ENCODE measurements at places on chromosomes 16 and 17. TPM values are rescaled to one million over a fixed set of nuclear protein-coding genes. Genes with fewer than 3 reads are reported as not detected.

GRCh38 chr16:81595629-81596292 is 151.2 kb downstream of the CMIP start:
- DNase-seq: no peak

GRCh38 chr17:77793146-77793970 is 165.1 kb upstream of the TNRC6C start:
- DNase-seq: no peak

DNA sequence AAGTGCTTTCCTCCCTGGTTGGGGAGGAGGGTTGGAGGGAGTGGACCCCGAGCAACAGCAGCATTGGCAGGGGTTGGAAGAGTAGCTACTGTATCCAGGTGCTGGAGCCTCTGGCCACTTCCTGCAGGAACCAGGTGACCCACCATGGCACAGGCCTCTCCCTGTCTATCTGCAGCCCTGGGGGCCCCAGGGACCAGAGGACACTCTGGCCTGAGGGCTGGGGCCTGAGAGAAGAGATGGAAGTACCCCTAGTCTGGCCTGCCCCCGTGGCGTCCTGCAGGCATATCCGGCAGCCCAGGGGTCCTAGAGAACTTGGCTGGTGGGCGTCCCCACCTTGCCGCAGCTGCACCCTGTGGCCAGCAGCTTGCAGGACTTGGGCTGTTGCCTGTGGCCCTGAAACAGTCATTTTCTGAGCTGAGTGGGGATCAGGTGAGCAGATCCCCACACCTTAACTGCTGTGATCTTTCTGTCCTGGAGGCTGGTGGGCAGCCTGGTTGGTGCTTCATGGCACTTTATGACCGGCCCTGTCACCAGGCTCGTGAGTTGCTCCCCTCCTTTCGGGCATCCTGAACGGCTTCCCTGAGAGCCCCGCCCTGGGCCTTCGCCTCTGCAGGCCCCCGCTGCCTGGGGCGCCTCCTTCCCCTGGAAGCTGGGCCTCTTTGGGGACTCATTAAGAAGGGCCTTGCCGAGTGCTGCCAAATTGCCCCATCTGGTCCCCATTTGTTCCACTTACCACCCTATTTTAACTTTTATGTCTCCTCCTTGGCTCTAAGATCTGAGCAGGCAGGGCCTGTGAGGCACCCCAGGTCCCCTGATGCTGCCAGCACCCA is 298.6 kb downstream of the SEC14L1 start:
- no peak for DNase-seq

- DNase-seq: no peak
Observed at GRCh38 chr16:17101646-17102045, 369.1 kb downstream of the XYLT1 start.

GRCh38 chr16:47036201-47036600 is 62.7 kb upstream of the DNAJA2 start:
- DNase-seq: no peak

DNA sequence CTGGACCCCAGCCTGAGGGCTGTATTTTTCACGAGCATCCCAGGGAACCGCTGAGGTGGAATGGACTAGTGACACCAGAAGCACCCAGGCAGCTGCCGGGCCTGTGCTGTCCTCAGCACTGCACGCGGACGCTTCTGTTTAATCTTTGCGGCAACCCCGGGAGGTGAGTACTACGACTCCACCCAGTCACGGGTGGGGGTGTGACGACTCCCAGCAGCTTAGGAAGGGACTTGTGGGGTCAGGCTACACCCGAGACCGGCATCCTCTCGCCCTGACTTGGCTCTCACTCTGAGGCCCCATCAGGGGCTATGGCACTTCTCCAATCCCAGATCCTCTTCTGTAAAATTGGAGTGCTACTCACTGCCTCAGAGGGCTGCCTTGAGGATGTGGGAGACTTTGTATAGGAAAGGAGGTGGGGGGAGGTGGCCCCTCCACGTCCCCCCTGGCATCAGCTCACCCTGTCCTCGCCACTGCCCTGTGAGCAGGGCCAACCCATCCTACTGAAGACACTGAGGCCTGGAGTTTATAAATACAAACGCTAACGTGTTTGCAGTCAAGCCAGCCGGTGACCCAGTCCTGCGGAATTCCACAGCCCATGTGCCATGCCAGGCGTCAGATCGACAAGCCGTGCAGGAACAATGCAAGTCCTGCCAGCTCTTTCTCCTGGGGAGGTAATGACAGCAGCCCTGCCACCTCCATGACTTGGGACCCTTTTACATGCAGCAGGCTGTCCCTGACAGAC is 44.4 kb downstream of the PPL start:
- peak; percentile 63 for DNase-seq

- DNase-seq: no peak
Observed at GRCh38 chr17:69478916-69479315, 64.4 kb downstream of the MAP2K6 start.

Gene FHOD1
- total RNA-seq: 9.6 TPM

Gene PHF23
- total RNA-seq: 54.7 TPM

Gene NOL3
- total RNA-seq: 70.9 TPM

Measured in myocyte (in vitro differentiated cells).